ENCODE measurements at places on chromosomes 16 and 17. TPM values are rescaled to one million over a fixed set of nuclear protein-coding genes. Genes with fewer than 3 reads are reported as not detected.
A peak's percentile ranks its signal among the peaks of the same experiment; 100 is the strongest.

DNA sequence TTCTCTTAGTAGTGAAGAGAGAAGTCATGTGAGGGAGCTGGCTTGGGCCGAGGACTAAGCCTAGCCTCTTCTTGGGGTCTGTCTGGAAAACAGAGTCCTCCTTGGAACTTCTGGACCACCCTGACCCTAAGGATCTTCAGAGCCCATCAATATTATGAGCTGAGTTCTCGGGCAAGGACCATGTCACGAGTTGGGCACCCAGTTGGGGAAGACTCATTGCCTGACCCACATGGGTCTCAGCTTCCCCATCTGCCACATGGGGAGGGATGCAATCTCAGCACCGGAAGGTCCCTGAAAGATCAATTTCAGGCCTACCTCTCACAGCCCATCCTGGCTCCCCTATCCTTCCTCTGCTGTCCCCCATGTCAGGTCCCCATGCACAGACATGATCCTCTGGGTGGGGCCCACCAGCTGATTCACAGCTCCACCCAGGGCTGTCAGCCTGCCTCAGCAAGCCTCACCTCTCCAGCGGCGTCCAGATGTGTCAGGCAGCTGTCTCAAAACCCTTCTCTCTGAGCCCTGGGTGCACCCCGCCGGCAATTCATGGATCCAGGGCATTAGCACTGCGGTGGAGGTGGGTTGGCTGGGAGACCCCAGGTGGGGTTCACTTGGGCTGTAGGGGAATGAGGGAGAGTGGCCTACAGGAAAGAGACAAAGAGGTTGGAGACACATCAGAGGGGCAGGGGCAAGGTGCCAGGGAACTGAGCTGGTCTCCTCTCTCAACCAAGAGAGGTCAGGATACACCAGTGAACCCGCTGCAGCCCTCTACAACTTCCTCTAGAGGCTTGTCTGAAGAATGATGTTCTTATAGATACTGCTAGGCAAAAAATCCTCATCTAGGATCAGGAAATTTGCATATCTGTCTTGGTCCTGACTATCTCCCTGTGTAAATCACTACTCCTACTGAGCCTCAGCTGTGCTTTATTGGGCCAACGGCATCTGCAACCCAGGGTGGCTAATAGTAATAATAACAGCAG lies 1.8 kb downstream of the NLRP1 start:
- DNase-seq: no peak

GRCh38 chr17:81481073-81481799 lies 31.4 kb downstream of the ACTG1 start:
- no peak for DNase-seq

- DNase-seq: no peak
Measured at GRCh38 chr17:79669861-79670260, 59.0 kb upstream of the RBFOX3 start.

The RAP1GAP2 gene
- 28.9 TPM for total RNA-seq

- DNase-seq: peak; percentile 60
Measured at GRCh38 chr17:28416703-28417311, 10.8 kb upstream of the SLC46A1 start.

DNA sequence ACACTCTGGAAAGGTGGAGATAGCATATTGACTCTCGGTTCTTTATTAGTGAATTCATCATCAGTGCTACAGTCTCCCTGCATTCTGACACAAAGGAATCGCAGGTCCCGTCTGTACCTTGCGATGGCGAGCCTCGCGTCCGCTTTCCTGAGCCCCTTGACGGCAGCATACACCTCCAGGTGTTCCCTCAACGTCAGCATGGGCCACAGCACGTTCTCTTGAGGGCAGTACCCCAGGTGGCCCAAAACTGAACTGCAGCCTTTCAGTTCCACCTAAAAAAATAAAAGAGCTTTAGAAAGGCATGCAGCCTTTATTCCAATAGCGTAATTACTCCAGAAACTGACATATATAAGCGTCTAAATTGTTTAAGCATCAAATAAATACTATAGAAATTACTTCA lies 24.2 kb upstream of the ABCA9 start:
- DNase-seq: peak; percentile 11

The RPL38 gene
- total RNA-seq: 708 TPM

The NPIPA2 gene
- total RNA-seq: not detected

The RAMP2 gene
- not detected for total RNA-seq

The KRTAP2-2 gene
- not detected for total RNA-seq

GRCh38 chr17:34248511-34249024 lies 6.5 kb upstream of the CCL2 start:
- no peak for DNase-seq

GRCh38 chr16:10408824-10409381 lies 23.0 kb downstream of the ATF7IP2 start:
- no peak for DNase-seq

The ALDOA gene
- total RNA-seq: 1,562 TPM

DNA sequence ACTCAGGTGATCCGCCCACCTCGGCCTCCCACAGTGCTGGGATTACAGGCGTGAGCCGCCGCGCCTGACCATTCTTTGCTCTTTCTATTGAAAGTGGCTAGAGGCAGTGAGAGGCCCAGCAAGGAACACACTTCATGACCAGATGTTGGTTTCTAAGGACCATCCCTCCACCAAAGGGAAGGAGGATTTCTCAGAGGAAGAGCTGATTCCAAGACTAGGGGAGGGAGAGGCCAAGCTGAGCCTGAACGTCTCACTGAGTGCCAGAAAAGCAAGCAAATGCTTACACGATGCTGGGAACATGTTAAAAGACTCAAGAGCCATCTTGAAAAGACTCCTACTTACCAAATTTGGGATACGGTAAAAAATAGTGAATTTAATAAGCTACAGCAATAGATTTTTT lies 79.2 kb downstream of the MRM3 start:
- no peak for DNase-seq

The GABARAP gene
- 188 TPM for total RNA-seq

DNA sequence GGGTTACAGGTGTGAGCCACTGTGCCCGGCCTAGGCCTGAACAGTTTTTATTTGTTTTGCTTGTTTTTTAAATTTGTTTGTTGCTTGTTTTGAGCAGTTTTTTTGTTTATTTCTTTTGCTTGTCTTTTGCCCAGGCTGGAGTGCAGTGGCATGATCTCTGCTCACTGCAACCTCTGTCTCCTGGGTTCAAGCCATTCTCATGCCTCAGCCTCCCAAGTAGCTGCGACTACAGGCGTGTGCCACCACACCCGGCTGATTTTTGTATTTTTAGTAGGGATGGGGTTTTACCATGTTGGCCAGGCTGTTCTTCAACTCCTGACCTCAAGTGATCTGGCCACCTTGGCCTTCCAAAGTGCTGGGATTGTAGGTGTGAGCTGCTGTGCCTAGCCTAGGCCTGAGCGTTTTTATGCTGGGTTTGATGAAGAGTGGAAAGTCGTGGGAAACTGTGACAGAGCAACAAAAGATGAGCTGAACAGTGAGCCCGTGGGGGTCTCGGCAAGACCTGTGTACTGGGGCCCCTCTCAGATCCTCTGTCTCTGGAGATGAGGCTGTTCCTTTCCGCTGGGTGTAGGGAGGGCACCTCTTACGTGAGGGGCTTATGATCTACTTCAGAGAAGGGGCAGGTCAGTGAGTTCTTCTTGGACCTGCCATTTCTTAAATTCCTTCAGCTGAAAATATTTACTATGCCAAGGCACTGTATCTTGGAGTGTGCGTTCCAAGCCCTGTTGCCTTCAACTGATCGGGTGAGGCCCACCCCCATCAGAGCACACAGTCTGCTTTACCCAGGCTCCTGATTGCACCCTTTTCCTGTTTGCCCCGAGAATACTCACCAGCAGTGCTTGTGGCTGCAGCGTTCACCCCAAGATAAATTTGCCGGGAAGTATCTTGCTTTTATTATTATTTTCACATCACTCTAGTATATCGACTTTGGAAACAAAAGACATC lies 322.1 kb downstream of the SEC14L1 start:
- DNase-seq: no peak

DNA sequence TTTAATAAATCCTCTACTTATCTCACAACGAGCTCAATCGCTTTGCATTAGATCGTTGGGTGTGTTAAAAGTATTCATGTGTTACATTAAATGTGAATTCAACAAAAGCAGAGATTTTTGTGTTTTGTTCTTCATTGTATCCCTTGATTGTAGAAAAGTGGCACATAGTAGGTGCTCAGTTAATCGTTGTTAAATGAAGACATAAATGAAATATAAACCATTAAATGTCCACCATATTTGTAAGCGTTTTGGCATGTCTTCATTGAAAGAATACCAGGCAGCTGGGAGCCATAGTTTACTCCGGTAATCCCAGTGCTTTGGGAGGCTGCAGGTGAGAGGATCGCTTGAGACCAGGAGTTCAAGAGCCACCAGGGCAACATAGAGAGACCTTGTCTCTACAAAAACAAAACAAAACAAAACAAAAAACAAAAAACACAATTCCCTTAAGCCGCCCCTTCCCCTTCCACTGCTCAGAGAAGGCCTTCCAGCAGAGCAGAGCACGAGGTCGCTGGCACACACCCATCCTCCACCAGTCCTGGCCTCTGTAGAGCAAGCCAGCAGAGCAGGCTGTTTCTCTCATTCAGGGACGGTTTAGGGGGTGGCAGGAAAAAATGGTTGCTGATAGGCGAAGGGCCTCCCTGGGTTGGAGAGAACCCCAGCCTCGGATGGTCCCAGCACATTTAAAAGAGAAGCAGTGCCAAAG lies 673 bp upstream of the CHD9 start:
- DNase-seq: peak; percentile 40

DNA sequence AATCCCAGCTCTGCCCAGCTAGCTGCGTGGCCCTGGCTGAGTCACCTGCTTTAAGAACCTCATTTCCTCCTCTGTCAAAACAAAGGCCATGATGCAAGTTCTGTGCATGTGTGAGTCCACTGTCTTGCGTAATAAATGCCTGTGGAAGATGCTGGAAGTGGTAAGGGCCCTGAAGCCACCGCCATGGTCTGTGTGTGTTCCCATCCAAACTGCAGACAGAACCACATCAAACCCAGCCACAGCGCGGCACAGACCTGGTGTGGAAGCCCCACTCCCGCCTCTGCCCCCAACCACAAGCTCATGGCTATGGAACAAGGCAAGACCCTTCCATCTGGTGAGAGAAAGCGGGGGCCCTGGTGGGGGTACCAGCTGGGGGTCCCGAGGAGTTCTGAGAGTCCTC lies 26.0 kb downstream of the NECAB2 start:
- DNase-seq: peak; percentile 58

GRCh38 chr17:5813357-5813756 lies 229.0 kb upstream of the NLRP1 start:
- DNase-seq: no peak

DNA sequence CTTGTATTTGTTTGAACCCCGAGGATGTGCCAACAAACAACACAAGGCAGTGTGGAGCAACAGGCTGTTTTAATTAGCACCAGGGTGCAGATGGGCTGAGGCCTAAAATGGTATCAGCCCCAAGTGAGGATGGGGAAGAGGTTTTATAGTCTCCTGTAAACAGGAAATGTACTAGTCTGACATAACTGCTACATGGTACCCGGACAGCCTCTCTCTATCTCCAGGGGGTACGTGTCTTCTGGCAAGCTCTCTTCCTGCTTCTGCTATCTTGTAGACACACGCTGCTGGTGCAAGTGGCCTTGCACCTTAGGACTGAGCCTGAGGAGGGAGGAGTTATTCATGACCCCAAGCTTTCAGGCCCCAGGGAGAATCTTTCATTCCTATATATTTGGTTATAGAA lies 2451.0 kb downstream of the TP53TG3F start:
- no peak for DNase-seq

The FSCN2 gene
- 5.5 TPM for total RNA-seq

- peak; percentile 28 for DNase-seq
Measured at GRCh38 chr17:64103391-64104364, 26.3 kb downstream of the ERN1 start.

The ZNF778 gene
- 16.6 TPM for total RNA-seq

The HSD3B7 gene
- 25.3 TPM for total RNA-seq

GRCh38 chr16:71359431-71359830 lies 908 bp downstream of the CALB2 start:
- DNase-seq: no peak

The SNAI3 gene
- total RNA-seq: 0.34 TPM

- no peak for DNase-seq
Measured at GRCh38 chr17:69363488-69364210, 36.7 kb upstream of the ABCA5 start.

- DNase-seq: no peak
Measured at GRCh38 chr17:29559640-29560039, 7.2 kb downstream of the ABHD15 start.
